Hematopoietic multipotent progenitor cell treated with erythropoietin and hydrocortisone succinate and interleukin-3 and kit ligand, for 4 days (in vitro differentiated cells): ENCODE measurements at places on chromosomes 7 and 10.

GRCh38 chr10:43322331-43322730 lies 49.1 kb upstream of the FXYD4 start:
- DNase-seq: no peak

DNA sequence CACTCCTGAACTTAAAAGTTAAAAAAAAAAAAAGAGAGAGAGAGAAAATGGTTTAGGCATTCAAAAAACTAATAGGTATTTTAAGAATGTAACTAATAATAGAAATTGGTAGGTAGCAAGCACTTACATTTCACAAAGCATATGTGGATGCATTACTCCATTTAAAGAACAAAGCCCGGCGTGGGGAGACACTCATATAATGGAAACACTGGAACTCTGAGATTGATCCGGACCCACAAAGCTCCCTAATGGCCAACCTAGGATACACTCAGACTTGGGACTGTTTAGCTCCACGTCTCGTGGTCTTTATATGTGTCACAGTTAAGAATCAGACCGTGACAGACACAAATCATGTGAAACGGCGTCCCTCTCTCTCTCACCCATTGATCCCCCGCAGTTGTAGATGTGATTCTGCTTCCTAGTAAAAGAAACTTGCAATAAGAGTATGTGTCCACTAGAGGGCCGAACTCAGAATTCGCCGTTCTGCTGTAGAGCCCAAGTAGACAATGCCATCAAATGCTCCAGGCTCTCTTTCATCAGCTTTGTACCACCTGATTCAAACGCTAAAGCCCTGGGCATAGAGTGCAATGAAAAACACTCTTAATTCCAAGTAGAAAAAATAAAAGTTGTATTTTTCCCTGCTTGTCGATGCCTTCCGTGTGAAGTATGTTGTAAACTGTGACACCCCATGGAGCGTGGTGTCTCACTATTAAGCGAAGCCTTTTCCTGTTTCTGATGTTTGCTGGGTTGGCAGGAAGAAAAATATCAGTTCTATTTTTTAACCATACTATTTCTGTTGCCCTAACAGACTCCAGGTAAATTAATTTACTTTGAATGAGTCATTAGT lies 429.0 kb upstream of the MTPN start:
- DNase-seq: peak; percentile 75

GRCh38 chr10:4011136-4011812 lies 226.3 kb upstream of the KLF6 start:
- no peak for DNase-seq

DNA sequence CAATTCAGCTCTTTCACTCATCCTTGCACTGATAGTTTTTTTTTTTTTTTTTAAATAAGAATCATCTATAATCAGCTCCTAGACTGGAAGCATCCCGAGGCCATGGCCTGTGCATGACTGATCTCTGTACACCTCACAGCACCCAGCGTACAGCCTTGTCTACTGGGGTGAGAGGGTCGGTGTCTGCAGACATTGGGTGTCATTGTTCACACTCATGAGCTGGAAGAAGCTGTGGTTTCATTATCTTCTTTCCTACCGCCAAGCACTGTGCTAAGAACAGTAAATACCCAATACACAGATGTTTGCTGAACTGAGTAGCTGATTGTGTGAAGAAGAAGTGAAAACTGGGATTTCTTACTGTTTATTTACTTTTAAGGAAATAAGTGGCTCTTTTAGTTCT lies 123.6 kb downstream of the CLEC2L start:
- peak; percentile 80 for DNase-seq

GRCh38 chr7:111145472-111145871 lies 54.5 kb downstream of the LRRN3 start:
- DNase-seq: no peak

DNA sequence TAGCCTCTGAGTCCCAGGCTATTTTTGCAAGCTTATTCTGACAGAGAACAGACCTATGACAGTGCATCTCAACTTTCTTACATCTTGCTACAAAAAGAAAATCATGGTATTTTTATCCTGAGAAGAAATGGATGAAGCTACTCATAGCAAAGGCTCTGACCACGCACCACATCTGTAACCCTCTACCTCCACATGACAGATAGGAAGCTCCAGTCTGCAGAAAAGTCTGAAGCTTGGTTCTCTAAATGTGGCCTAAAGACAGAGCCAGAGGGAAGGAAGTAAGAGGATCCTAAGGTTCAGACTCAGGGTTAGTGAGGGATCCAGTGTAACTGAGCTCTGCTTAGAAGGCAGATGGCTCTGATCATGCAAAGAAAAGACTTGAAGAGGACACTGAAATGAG lies 58.4 kb upstream of the ABCB5 start:
- DNase-seq: peak; percentile 33

DNA sequence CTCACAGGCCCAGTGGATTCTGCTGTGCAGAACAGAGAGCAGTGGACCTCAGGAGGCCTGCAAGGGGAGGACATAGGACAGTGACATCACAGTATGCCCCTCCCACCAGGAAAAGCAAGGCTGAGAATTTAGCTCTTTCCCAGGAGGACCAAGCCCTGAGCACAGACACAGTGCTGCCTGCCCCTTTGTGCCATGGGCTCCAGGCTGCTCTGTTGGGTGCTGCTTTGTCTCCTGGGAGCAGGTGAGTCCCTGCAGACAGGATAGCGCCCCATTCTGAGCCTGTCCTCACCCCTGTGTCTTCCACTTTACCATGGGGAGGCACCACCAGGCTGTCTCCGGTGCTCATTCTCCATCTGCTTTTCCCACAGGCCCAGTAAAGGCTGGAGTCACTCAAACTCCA lies 63.0 kb upstream of the PRSS58 start:
- DNase-seq: no peak

GRCh38 chr7:87548123-87548919 lies 52.4 kb downstream of the ABCB1 start:
- no peak for DNase-seq

DNA sequence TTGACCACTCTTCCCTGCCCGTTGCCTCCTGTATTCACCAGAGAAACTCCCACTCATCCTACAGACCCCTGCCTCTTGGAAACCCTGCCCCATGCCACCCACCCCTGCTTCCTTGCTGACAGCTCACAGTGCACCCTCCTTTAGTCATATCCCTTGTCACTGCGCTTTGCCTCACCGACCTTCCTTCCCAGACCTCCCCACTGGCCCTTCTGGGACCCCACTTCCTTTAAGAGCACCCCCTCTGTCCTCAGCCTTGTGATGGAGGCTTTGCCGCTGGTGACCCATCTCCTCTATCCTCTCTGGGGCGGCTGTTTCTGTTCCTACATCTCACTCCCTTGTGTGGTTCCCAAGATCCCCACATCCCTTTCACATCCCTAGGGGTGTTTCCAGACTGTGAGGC lies 92.8 kb upstream of the ZMIZ1 start:
- no peak for DNase-seq

- DNase-seq: peak; percentile 13
Observed at GRCh38 chr7:47714669-47715607, 133.0 kb upstream of the TNS3 start.

DNA sequence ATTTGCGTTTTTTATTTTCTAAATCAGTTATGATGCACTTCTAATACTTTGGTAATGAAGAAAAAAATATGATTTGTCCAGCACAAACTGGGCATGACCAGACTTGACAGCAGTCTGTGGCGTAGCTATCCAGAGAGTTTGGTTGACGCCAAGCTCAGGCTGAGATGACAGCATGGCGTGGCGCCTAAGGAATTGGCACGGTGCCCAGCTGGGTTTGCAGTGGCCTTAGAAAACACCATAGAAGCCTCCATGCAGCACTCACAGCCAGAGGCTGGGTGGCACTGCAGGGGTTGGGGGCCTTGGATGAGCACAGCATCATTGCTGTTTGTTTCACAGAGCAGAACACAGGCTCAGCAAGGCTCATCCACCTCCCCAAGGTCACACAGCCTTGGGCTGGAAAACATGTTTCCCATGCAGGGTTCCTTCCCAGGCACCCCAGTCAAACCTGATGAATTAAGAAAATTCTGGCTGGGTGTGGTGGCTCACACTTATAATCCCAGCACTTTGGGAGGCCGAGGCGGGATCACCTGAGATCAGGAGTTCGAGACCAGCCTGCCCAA lies 88.9 kb downstream of the GTF2IRD1 start:
- DNase-seq: peak; percentile 65

DNA sequence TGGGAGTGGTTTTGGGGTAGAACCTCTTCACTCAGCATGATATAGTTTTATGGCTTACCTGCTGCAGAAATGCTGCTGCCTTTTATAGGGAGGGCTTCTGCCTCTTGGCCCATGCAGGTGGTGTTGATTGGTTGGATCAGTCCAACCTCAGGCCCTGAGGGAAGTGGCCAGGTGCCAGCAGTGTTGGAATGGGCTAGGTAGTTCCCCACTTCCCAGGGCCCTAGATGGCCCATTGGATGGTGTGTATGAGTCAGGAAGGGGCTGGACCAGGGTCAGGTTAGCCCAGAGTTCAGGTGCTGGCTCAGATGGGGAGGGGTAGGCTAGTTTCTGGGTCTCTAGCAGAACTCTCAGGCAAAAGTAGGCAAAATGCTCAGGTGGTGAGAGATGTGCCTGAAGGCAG lies 455.5 kb downstream of the CCSER2 start:
- no peak for DNase-seq

DNA sequence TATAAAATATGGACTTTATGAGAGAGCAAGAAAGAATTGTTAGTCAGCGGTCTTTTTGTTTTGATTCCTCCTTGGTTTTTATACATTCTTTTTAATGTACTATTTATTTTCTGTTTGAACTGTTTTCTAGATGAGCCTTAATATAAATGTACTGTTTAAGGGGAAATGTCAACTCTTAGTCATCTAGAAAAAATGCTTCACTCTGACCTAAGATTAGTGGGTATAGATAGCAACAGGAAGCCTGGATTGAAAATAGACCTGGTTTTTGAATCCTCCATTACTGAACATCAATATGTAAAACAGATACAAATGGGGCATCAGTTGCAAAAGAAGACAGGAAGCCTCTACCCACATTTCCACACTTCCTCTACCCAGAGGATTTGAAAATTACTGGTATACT lies 87.8 kb downstream of the CHRM2 start:
- DNase-seq: peak; percentile 20

DNA sequence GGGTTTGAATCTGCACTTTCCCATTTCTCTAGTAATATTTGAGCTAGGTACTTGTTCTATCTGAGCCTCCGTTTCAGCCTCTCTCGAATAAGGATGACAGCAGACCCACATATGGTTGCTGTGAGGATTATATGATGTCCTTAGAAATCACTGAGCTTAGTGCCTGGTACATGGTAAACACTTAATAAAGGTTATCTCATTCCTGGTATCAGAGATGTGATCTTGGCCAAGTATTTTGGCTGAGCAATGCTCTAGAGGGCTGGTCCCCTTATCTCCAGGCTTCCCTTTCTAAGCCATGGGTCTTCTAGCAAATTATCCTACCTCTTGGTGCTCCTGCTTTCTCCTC lies 407 bp upstream of the MKRN1 start:
- no peak for DNase-seq
